ENCODE measurements at places on chromosomes 4 and X.

- no peak for DNase-seq
Observed at GRCh38 chrX:126770179-126770578, 49.4 kb upstream of the PRR32 start.

- no peak for DNase-seq
Observed at GRCh38 chr4:14452764-14453163, 549.5 kb upstream of the CPEB2 start.

GRCh38 chr4:89213382-89213701, 94.3 kb downstream of the GPRIN3 start:
- no peak for DNase-seq

GRCh38 chr4:125735102-125735501, 420.3 kb downstream of the FAT4 start:
- peak; percentile 85 for DNase-seq

DNA sequence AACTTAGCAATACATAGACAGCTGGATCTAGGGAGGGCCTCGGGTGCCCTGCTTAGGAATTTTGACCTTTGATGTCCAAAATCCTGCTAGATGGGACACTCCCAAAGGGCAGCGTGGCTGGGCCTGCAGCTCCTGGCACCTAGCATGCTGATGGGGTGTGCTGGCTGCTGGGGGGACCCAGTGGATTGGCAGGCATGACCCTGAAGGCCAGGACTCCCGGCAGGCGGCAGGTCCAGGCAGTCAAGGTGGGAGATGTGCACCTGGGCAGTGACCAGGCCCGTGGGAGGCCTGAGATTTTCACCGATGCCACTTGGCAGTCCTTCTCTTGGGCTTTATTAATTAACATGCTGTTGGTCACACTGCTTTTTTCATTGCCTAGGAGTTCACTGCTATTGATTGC, 84.3 kb downstream of the PSAPL1 start:
- DNase-seq: no peak

GRCh38 chr4:147586637-147587036, 30.6 kb upstream of the TMEM184C start:
- DNase-seq: no peak

- peak; percentile 8 for DNase-seq
Observed at GRCh38 chr4:156298230-156298629, 344.6 kb upstream of the CTSO start.

- no peak for DNase-seq
Observed at GRCh38 chr4:8617486-8618040, 25.0 kb downstream of the CPZ start.
